ENCODE measurements at places on chromosomes 7 and 10. TPM values are rescaled to one million over a fixed set of nuclear protein-coding genes. Genes with fewer than 3 reads are reported as not detected.

The CFTR gene
- 16.4 TPM for total RNA-seq

The MMD2 gene
- total RNA-seq: not detected

The ADAM12 gene
- 13.9 TPM for total RNA-seq

The ZDHHC4 gene
- total RNA-seq: 43.2 TPM

The POLR1F gene
- total RNA-seq: 17.0 TPM

The PRPS1L1 gene
- not detected for total RNA-seq

The CDHR1 gene
- 0.15 TPM for total RNA-seq

The AKR1C1 gene
- 31.5 TPM for total RNA-seq

The NPY4R gene
- not detected for total RNA-seq

The TRIM50 gene
- total RNA-seq: 1.4 TPM

The C10orf53 gene
- total RNA-seq: not detected

The SLC25A28 gene
- 35.1 TPM for total RNA-seq

The TLX1 gene
- total RNA-seq: not detected

The OIT3 gene
- not detected for total RNA-seq

The TPK1 gene
- 9.8 TPM for total RNA-seq

The MBL2 gene
- total RNA-seq: not detected

The ANXA7 gene
- total RNA-seq: 120 TPM

The SSC4D gene
- total RNA-seq: 2.6 TPM

The ACBD7 gene
- not detected for total RNA-seq

DNA sequence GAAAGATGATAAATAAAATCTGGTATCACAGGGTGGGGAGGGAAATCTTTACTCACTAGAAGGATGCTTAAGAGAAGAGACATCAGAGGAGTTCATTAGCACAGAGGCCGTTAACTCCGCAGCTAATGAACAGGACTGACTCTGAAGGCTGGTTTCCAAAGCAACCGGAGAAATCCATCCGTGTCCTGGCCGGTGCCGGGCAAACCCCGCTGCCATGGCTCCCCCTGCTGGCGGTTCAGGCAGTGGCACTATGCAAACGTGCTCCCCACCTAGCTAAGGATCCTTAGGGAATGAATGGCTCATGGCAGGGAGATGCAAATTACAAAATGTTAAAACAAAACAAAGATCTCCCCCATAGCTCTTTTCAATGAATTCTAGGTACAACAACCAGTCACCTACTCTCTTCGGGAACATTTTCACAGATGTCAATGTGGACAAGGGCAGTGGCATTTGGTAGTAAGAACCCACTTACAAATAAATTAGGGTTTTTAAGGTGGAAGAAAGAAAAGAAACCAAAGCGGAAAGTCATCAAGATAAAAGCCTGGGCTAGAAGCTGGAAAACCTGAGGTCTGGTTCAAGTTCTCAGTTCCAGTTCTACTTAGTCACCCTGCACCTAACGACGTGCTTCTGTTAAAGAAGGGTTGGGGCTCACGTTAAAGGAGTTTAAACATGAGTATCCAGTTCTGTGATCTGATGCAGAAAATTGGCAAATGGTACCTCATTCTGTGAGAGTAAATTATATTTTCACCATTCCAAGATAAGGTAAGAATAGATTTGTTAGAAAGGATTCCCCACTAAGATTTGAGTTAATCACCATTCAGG, 138.2 kb downstream of the SVIL start:
- DNase-seq: peak; percentile 75

DNA sequence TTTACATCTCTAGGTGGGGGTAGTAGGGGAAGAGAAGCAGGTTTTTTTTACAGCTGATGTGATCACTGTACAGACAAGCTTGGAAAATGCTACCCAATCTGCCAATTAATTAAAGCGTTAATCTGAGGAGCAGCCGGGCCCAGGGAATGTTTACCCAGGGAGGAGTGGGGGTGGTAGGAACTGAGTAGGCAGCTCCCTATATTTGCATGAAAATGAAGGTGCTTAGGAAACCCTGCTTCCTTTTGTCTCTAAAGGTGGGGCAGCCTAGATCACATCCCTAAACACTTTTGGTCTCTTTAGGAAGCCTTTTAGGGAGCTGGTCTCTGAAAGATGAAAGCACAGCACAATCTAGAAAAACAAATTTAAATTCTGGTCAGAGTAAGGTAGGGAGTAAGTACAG, 53.0 kb upstream of the NFKB2 start:
- no peak for DNase-seq

GRCh38 chr7:115937960-115938359, 92.6 kb downstream of the TFEC start:
- DNase-seq: no peak

DNA sequence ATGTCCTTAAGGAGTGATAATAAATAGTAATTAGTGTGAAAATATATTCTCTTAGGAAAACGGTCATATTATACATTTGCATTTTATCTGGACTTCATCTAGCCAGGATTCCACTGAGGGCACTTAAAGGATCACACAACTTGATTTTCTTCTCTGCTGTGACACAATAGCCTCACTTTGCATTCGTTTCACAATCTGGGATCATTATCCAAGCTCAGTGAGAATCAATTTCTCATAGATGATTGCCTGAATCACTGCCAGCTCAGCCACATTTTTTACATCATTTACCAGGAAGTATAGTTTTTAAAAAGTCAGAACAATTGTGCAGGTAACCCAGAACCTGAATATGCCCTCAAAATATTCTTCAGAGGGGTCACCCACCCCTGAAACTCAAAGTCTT, 68.9 kb downstream of the PTPRZ1 start:
- no peak for DNase-seq

GRCh38 chr10:46311501-46311951, 24.7 kb downstream of the ANTXRL start:
- DNase-seq: peak; percentile 47

- no peak for DNase-seq
These were observed 530 bp upstream of the ANXA7 start for GRCh38 chr10:73414230-73414945.

DNA sequence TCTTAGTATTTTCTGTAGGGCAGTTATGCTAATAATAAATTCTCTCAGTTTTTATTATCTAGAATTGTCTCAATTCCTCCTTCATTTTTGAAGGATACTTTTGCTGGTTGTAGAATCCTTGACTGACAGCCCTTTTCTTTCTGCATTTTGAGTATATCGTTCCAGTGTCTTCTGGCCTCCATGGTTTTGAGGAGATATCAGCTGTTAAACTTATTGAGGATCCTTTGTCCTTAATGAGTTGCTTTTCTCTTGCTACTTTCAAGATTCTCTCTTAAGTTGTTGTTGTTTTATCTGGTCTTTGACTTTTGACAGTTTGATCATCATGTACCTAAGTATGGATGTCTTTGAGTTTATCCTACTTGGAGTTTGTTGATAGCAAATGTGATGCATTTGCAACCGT, 8.9 kb upstream of the GJC3 start:
- no peak for DNase-seq

DNA sequence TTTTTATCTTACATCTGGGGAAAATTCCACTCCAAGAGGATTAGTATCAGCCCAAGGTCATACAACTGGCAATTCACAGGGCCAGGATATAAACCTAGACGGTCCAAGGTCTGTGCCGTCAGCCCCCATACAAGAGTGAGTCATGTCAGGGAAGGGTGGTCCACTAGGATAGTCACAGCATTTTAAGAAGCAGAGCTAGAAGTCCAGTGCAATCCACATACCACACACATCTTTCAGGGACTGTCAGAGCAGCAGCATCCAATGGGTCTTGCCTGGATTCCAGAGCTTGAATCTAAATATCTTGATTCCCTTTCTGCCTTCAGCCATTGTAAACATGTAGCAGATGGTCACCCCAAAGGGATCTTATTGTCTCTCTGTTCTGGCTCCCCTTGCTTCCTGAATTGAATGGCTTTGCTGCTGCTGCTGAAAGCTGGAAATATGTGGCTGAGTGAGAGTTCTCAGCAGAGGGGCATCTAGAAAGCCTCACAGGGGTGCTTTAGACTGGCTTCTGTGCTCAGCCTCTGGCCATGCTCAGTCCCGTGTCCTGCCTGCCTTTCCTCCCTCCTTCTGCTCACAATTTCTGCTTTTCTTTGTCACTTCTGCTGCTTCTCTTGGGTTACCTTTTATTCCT, 9.9 kb upstream of the OR6V1 start:
- no peak for DNase-seq

DNA sequence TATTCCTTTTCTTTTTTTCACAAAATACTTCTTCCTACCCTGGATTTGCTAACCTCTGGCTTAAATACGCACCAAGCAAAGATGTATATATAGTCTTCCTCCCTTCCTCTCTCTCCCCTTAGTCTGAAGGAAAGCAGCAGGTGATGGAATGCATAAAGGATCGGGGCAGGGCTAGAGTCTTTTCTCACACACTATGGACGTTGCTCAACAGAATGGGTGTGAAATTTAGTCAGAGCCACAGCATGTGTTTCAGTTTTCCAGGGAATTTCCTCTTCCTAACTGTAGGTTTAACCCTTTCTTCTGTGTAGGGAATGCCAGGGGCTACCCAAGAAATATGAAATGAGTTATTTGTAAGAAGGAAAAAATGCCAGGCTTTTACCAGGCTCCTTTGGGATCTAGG, 71.4 kb upstream of the NFKB2 start:
- no peak for DNase-seq

DNA sequence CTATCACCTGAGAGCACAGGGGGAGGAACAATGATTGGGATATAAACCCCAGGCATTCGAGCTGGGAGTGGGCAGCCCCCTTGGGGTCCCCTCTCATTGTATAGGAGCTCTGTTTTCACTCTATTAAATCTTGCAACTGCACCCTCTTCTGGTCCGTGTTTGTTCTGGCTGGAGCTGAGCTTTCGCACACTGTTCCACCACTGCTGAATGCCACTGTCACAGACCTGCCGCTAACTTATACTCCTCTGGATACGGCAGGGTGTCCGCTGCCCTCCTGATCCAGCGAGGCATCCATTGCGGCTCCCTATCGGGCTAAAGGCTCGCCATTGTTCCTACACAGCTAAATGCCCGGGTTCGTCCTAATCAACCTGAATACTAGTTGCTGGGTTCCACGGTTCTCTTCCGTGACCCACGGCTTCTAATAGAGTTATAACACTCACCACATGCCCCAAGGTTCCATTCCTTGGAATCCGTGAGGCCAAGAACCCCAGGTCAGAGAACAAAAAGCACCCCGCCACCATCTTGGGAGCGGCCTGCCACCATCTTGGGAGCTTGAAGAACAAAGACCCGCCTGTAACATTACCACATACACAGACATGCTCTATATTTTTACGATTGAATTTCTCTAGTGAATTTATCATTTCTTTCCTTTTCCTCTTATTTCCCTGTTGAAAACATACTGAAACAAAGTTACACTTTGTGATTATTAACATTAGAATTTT, 9.0 kb downstream of the ZWINT start:
- no peak for DNase-seq

GRCh38 chr7:151700586-151701165, 176.2 kb downstream of the PRKAG2 start:
- no peak for DNase-seq

DNA sequence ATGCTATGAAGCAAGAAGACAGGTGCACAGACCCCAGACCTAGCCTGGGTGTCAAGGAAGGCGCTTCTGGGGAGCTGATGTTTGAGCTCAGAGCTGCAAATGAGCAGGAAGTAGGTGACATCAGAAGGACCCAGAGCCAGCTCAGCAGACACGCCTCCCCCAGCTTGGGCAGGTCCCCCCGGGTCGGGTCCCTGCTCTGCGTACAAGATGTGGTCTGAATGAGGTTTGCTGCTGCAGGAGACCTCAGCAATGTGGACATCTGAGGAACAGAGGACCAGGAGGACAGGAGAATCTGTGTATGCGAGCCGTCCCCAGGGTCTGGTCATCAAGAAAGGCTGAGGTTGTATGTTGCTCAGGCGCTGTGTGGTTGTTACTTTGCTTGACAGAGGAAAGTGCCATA, 51.8 kb downstream of the TACC2 start:
- DNase-seq: no peak

- no peak for DNase-seq
These were observed 1.3 kb downstream of the C10orf95 start for GRCh38 chr10:102450124-102450373.

DNA sequence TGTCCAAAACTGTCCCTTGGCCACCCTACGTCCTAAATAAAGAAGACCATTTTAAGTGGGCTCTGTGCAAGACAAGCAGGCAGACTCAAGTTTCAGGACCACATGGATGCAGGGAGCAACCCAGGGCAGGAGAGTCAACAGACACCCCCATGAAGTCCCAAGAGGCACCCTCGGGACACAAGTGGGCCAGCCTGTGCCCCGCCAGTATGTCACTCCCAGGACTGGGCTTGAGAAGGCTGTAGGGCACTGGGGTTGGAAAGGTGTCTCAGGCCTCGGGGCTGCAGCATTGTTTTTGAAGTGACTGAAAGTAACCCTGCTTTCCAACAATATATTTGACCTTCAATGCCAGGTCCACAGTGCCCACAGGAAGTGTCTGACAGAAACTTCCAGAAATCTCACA, 157.4 kb downstream of the TNS3 start:
- DNase-seq: no peak

- DNase-seq: no peak
These were observed 452 bp upstream of the RPP30 start for GRCh38 chr10:90871279-90871765.

- no peak for DNase-seq
These were observed 71.2 kb upstream of the TRIM24 start for GRCh38 chr7:138388673-138389491.

GRCh38 chr10:50464004-50464409, 159.7 kb downstream of the SGMS1 start:
- DNase-seq: no peak

GRCh38 chr10:97719602-97720001, 6.1 kb downstream of the MARVELD1 start:
- DNase-seq: no peak

- DNase-seq: peak; percentile 43
These were observed 93.1 kb upstream of the PDE1C start for GRCh38 chr7:32163141-32163806.

DNA sequence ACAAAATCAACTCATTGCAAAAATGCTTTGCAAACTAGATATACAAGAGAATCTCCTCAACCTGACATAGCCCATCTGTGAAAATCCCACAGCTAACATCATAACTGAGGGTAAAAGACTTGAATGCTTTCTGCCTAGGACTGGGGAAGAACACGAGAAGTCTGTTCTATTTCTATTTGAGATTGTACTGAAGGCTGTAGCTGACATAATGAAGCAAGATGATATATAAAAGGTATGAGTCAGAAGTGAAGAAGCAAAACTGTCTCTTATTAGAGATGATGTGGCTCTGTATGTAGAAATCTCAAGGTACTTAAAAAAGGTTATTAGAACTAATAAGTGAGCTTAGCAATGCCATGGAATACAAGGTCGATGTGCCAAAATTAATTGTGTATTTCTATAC, 639.9 kb upstream of the PFKP start:
- DNase-seq: no peak

Data from breast epithelium (tissue), 4 donors.